ENCODE measurements at places on chromosomes 13 and 19.

GRCh38 chr13:99655351-99656091 lies 154.2 kb downstream of the TM9SF2 start:
- ATAC-seq = peak; percentile 27

- no peak for ATAC-seq
These were observed 211.1 kb upstream of the NBEA start for GRCh38 chr13:34730961-34731360.

- ATAC-seq = no peak
These were observed 31.6 kb upstream of the DPRX start for GRCh38 chr19:53600217-53600616.

DNA sequence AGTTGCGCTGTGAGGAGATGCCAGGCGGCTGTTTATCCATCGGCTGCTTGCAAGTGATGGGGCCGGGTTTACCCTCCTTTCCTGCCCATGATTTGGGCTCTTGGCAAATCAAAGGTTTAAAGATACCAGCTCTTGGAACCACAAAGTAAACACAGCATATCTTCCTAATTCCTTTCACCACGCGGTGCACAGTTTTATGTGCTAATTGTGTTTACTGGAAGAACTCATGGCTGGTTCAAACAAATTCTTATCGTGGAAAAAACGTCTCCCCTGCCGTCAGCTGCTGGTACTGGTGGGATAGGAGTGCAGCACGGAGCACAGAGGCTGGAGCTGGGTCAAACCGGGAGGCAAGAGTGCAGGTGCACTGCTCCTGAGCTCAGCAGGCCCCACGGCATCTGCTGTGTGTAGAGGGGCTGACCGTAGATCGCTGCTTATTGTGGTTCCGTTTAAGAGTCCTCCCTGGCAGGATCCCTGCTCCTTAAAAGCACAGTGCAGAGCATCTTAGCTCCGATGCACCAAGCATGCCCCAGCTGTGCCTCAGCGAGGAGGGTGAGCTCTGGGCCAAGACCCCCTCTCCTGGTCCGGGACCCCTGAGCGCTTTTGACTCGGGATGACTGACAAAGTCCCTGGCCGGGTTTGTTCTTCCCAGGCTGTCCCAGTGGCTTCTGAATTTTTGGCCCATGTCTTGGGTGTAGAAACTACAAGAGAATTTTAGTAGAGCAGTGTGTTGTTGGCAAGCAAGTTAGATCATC lies 51.3 kb upstream of the GAS6 start:
- ATAC-seq = no peak

- no peak for ATAC-seq
These were observed 20.5 kb downstream of the CCDC8 start for GRCh38 chr19:46392837-46393236.

- ATAC-seq = no peak
These were observed 218.2 kb downstream of the FGF14 start for GRCh38 chr13:102183509-102184182.

- no peak for ATAC-seq
These were observed at the start of gene ZNF98 for GRCh38 chr19:22422211-22422610. ZNF98 (minus strand) TSS chr19:22422346; CDS start chr19:22422224, 122 bp downstream.

GRCh38 chr19:2500841-2501261 lies 24.9 kb downstream of the GADD45B start:
- peak; percentile 32 for ATAC-seq

DNA sequence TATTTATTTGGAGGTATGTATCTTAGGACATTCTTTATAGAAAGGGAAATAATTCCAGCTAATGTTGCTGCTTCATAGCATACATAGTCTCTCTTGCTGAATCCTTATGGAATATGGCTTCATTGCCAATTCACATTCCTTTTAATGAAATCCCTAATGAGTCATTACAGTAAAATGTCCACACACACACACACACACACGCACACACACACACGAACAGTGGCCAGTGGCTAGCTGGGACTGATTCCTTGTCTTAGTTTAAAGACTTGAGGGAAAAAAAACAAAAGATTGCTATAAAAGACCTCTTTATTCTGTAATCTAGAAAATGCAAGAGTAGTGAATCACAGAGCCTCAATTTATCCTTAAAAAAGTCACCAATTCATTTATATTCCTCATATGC lies 301.6 kb downstream of the SLITRK6 start:
- ATAC-seq = no peak

- no peak for ATAC-seq
These were observed 14.6 kb upstream of the GPC5 start for GRCh38 chr13:91383836-91384235.

DNA sequence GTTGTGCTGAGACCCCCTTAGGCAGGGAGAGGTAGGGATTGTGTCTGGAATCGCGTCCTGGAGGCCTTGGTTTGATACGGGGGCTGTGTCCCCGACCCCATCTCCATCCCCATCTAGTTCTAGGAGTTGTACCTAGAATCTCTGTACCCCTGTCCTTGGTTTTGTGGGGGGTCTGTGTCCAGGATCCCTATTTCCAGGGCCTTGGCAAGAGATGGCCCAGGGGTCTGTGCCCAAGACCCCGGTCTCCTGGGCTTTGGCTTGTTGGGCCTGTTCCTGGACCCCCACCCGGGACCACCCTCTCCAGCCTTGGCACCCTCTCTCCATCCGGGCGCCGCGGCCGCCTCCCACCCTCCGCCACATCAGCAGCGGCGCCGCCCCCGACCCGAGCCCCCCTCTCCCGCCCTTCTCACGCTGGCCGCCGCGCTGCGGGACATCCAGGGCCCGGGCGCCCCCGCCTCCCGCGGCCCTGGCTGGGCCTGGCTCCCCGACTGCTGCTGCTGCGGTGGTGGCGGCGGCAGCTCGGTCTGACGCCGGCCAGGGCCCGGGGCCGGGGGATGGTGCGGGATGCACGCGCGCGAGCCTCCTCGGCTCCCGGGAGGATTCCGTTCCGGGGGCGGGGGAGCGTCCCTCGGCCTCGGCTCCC lies at the start of gene NUMBL:
NUMBL (minus strand) TSS at position 602 of the 643 bp plus-strand sequence; CDS start at position 434, 168 bp downstream.
- ATAC-seq = peak; percentile 69

GRCh38 chr19:21133633-21134032 lies 8.2 kb upstream of the ZNF431 start:
- no peak for ATAC-seq

GRCh38 chr19:34962687-34963572 lies 1.1 kb downstream of the ZNF792 start:
- peak; percentile 10 for ATAC-seq

DNA sequence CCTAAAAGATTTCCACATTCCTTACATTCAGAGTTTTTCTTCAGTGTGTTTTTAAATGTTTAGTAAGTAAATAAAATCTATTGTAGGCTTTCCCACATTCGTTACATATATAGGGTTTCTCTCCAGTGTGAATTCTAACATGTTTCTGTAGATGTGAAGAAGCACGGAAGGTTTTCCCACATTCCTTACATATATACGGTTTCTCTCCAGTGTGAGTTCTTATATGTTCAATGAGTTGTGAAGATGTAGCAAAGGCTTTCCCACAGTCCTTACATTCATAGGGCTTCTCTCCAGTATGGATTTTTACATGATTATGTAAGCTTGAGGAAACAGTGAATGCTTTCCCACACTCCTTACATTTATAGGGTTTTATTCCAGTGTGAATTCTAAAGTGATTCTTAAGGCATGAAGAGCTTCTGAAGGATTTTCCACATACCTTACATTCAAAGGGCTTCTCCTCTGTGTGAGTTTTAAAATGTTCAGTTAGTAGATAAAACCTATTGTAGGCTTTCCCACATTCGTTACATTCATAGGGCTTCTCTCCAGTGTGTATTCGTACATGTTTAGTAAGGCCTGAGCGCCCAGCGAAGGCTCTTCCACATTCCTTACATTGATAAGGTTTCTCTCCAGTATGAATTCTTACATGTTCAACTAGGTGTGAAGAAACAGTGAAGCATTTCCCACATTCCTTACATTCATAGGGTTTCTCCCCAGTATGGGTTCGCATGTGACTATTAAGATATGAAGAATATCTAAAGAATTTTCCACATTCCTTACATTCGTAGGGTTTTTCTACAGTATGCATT lies 18.2 kb downstream of the ZNF121 start:
- no peak for ATAC-seq

DNA sequence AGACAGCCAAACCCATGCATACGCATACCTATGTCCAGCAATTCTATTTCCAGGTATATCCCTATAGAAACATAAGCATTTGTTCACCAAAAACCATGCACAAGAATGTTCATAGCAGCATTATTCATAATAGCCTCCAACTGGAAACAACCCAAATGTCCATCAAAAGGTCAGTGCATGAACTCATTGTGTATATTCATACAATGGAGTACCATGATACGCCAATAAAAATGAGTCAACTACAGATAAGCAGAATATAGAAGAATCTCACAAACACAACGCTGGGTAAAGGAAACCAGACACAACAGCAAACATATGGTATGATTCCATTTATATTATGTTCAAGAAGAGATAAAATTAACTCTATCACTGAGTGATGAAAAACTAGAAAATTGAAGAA lies 23.8 kb downstream of the DEDD2 start:
- no peak for ATAC-seq

GRCh38 chr19:40303765-40304164 lies 18.6 kb upstream of the AKT2 start:
- no peak for ATAC-seq

GRCh38 chr13:110911880-110912279 lies 3.0 kb downstream of the ANKRD10 start:
- ATAC-seq = no peak

Data from motor neuron (in vitro differentiated cells).